Ovary (tissue), 10 donors: ENCODE measurements at places on chromosomes 12 and 14. TPM values are rescaled to one million over a fixed set of nuclear protein-coding genes. Genes with fewer than 3 reads are reported as not detected.

The DPY19L2 gene
- total RNA-seq = 25.5 TPM

The PRB2 gene
- not detected for total RNA-seq

The IFT43 gene
- total RNA-seq = 31.9 TPM

The CARMIL3 gene
- total RNA-seq = not detected

GRCh38 chr12:124612410-124612680 is 44.9 kb upstream of the NCOR2 start:
- H3K4me1 ChIP-seq = peaks cover 4% of the 10 kb centered on the region
- H3K36me3 ChIP-seq = no peaks in the 10 kb centered on the region
- no peaks in the 10 kb centered on the region for H3K27me3 ChIP-seq
- H3K27ac ChIP-seq = no peak overlapping the region

DNA sequence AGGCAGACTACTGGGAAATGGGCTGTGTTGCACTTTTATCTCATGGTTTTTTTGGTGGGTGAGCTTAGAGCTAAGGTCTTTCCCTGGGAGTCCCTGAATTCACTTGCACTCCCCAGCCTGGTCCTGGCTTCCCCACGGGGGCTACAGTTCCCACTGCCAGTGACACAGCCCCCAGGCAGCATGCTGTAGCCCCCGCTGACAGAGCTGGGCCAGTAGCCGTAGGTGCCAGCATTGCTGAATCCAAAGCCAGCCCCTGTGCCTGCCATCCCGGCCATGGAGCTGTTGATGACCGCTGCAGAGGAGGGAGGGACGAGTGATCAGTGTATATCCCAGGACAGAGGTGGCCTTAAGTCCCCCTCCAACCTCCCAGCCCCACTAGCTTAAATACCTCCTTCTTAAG is 6.9 kb upstream of the KRT72 start:
- no peak for DNase-seq
- H3K36me3 ChIP-seq = no peaks in the 10 kb centered on the region
- H3K27ac ChIP-seq = no peak overlapping the region
- H3K27me3 ChIP-seq = no peaks in the 10 kb centered on the region

GRCh38 chr12:3170423-3171194 is 93.4 kb downstream of the TSPAN9 start:
- H3K36me3 ChIP-seq = no peaks in the 10 kb centered on the region
- no peak overlapping the region for H3K27ac ChIP-seq
- no peak for DNase-seq
- H3K4me1 ChIP-seq = peaks cover 5% of the 10 kb centered on the region
- no peaks in the 10 kb centered on the region for H3K27me3 ChIP-seq
- no peak overlapping the region for H3K4me3 ChIP-seq

DNA sequence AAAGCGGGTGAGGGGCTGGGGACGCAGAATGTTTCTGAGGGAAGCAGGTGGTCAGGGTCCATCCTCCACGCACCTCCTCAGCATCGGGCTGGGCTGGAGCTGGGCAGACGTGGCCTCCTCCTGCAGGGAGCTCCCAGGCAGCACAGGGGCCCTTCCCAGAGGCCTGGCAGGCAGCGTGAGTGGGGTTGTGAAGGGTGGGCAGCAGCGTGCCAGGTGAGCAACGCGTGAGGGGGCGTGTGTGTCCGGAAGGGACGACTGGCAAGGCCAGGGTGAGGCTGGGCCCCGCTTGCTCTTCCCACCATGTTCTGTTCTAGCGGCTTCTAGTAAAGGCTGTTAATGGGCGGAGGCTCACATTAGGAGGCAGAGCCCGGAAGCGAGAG is 17.1 kb downstream of the ANKRD9 start:
- H3K36me3 ChIP-seq = no peaks in the 10 kb centered on the region
- no peaks in the 10 kb centered on the region for H3K27me3 ChIP-seq
- H3K4me3 ChIP-seq = no peak overlapping the region
- peak; percentile 37 for DNase-seq

DNA sequence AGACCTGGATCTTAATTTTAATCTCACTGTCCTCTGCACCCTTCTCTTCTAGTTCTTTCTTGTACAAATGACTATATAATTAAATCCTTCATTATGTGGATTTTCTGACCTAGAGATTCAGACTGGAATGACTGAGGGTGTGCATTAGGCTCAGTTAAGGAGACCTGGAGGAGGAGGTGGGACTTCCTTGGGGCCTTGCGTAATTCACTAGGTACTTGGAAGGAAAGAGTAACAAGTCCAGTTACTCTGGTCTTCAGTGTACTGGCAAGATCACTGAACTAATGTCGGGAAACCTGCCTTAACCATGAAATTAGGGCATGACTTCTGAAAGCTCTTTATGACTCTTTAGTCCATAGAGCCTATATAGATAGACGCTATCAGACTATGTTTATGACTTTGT is 441.4 kb downstream of the EGLN3 start:
- no peaks in the 10 kb centered on the region for H3K27me3 ChIP-seq
- H3K4me1 ChIP-seq = no peaks in the 10 kb centered on the region
- no peak overlapping the region for H3K27ac ChIP-seq
- no peak overlapping the region for H3K4me3 ChIP-seq

DNA sequence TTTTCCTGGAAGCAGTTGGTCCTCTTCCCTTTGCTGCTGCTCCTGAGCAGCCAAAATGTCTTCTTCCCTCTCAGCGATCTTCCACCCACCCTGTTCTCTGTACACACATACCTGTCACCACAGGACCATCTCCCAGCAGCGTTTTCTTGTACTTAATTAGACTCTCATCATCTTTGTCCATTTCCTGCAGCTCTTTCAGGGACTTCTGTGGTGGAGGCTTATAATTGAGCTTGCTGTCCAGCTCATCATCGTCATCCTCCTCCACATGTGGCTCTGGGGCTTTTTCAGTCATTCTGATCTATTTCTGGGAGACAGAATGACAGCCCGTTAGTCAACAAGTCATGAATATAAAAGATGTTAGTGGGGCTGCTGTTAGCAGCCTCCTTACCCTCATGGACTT is 11.0 kb downstream of the ARHGDIB start:
- H3K27ac ChIP-seq = no peak overlapping the region
- peaks cover 9% of the 10 kb centered on the region for H3K4me1 ChIP-seq
- no peaks in the 10 kb centered on the region for H3K36me3 ChIP-seq
- DNase-seq = no peak
- H3K27me3 ChIP-seq = no peaks in the 10 kb centered on the region
- no peak overlapping the region for H3K4me3 ChIP-seq

GRCh38 chr14:59964251-59965007 is 44.5 kb downstream of the LRRC9 start:
- no peak for DNase-seq
- no peak overlapping the region for H3K4me3 ChIP-seq
- H3K4me1 ChIP-seq = no peaks in the 10 kb centered on the region
- no peaks in the 10 kb centered on the region for H3K27me3 ChIP-seq
- no peak overlapping the region for H3K27ac ChIP-seq

GRCh38 chr12:6268484-6269157 is 41.9 kb upstream of the PLEKHG6 start:
- peaks cover 5% of the 10 kb centered on the region for H3K4me1 ChIP-seq
- DNase-seq = peak; percentile 67
- no peaks in the 10 kb centered on the region for H3K27me3 ChIP-seq
- H3K4me3 ChIP-seq = no peak overlapping the region

DNA sequence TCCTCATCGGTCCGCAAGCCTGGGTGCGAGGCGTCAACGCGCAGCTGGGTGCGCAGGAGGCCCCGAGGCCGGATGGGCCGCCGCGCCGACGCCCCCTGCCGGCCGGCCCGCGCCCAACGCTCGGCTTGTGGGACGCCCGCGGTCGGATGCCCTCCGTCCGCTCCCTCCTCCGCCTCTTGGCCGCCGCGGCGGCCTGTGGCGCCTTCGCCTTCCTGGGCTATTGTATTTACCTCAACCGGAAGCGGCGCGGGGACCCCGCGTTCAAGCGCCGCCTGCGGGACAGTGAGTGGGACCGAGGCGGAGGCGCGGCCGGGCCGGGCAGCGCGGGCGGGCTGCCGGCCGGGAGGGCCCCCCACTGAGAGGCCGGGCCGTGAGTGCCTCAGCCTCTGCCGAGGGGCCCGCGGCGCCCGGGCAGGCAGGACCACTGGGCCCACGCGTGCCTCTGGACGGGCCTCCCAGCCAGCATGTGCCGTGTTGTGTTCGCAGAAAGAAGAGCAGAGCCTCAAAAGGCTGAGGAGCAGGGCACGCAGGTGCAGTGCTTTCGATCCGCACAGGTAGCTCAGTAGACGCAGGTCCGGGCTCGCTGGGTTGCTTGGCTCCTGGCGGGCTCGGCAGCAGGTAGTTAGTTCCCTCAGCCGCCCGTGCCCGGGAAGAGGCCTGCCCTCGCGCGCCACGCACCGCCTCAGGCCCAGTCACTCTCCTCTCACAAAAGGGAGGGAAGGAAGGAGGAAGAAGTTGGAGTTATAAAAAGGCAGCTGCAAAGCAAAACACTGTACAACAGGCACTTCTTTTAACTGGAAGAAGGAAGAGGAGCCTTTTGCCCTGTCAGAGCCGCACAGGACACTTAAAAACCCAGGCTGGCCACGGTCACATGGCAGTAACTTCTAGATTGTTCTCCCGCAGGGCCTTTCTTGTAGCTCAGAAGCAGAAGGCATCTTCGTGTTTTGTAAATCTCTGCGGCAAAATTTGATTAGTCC is at the start of gene TOMM20L:
Gene TOMM20L (plus strand): TSS at position 119 of the 977 bp plus-strand sequence. CDS start 28 bp downstream, at position 147.
- peak within 1 kb of the TSS; percentile 39 for H3K4me3 ChIP-seq
- H3K27ac ChIP-seq = peak within 1 kb of the TSS; percentile 73
- peaks cover 2% of the 10 kb centered on the region for H3K4me1 ChIP-seq

- H3K36me3 ChIP-seq = no peaks in the 10 kb centered on the region
- no peak overlapping the region for H3K27ac ChIP-seq
- no peak for DNase-seq
- no peaks in the 10 kb centered on the region for H3K27me3 ChIP-seq
- no peaks in the 10 kb centered on the region for H3K4me1 ChIP-seq
- no peak overlapping the region for H3K4me3 ChIP-seq
Observed at GRCh38 chr12:99309812-99310211, 337.7 kb upstream of the GARIN6 start.
